ENCODE measurements at places on chromosomes 5 and 9.

DNA sequence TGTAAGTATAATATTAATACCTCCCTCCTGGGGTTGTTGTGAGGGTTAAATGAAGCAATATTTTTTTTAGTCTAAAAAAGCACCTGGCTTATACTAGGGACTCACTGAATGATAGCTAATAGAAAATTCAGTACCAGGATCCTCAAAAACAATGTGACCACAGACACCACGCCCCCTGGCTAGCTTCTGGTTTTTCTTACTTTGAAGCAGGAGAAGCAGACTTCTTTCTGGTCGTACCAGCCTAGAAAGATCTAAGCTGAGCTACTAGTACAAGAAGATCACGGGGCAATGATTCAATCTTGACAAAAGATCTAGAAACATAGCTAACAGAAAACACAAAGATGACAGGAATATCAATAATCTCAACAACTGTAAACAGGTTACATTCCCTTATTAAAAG, 218.5 kb upstream of the SLC30A5 start:
- peak; percentile 54 for DNase-seq

DNA sequence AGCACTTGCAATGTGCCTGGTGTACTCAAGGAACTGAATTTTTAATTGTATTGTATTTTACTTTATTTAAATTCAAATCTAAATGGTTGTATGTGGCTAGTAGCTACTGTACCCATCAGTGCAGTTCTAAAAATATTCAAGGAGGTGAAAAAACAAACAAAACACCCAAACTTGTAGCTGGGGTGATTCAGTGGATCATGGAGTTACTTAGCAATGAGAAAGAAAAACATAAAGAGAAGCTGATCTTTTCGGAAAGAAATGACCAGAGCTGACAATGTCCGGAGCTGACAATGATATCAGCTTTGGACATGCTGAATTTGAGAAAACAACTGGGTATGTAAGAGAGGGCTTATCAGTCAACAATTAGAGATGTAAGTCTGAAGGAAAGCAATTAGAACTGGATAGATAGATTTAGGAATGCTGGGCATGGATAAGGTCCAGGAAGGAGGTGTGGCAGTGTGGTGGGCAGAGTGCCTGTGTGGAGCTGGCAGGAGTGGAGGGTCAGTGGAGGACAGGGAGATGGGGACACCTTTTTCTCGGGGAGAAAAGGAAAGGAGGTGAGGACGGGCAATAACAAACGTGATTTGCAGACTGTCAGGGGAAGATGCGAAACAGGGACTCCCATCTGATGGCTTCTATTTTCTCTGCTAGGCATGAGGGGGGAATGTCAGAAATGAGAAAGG, 113.2 kb downstream of the DCP2 start:
- DNase-seq = no peak

GRCh38 chr9:126758916-126759585, 45.8 kb upstream of the ZBTB43 start:
- no peak for DNase-seq

GRCh38 chr5:151682240-151682639, 4.5 kb downstream of the SPARC start:
- no peak for DNase-seq

GRCh38 chr9:126550891-126551351, 62.8 kb upstream of the LMX1B start:
- no peak for DNase-seq

GRCh38 chr9:715300-715699, 126.2 kb upstream of the DMRT1 start:
- no peak for DNase-seq

GRCh38 chr9:133680250-133680975, 44.2 kb downstream of the DBH start:
- DNase-seq = no peak

GRCh38 chr9:79707589-79707988, 135.8 kb downstream of the TLE4 start:
- no peak for DNase-seq

GRCh38 chr9:71036501-71036900, 84.9 kb downstream of the TRPM3 start:
- no peak for DNase-seq

GRCh38 chr5:126659805-126660482, 59.2 kb downstream of the PHAX start:
- DNase-seq = no peak

GRCh38 chr5:74044936-74045335, 418.9 kb downstream of the ARHGEF28 start:
- no peak for DNase-seq

- no peak for DNase-seq
These were observed 248.6 kb downstream of the RFX3 start for GRCh38 chr9:3277200-3277599.

- no peak for DNase-seq
These were observed 28.7 kb downstream of the DNAJC21 start for GRCh38 chr5:34957857-34958690.

DNA sequence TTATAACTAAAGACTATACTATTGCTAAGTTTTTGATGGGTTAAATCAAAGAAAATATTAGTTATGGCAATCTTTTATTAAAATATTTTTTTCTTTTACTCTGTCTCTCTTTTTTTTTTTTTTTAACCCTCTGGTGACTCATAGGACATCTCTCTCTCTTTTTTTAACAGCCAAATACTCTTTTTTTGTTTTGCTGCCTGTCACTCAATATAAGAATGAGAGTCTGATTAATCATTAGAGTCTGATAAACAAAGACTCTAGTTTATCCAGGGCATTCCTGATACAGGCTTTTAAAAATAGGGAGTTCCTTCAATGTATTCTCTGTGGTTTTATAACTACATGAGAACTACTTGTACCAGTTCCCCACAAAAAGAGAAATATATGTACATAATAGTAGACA, 77.3 kb downstream of the SLC38A9 start:
- DNase-seq = no peak

- no peak for DNase-seq
These were observed 144.8 kb downstream of the NR3C1 start for GRCh38 chr5:143258559-143259253.

GRCh38 chr9:124869986-124870560, 8.1 kb downstream of the ARPC5L start:
- DNase-seq = peak; percentile 73

GRCh38 chr9:1051210-1051583, 1.0 kb downstream of the DMRT2 start:
- no peak for DNase-seq

- DNase-seq = peak; percentile 30
These were observed 439 bp downstream of the SSBP2 start for GRCh38 chr5:81750308-81751008.

- no peak for DNase-seq
These were observed 17.9 kb downstream of the CCDC171 start for GRCh38 chr9:15570769-15571168.

- DNase-seq = no peak
These were observed 106.0 kb upstream of the NMUR2 start for GRCh38 chr5:152511120-152511519.

DNA sequence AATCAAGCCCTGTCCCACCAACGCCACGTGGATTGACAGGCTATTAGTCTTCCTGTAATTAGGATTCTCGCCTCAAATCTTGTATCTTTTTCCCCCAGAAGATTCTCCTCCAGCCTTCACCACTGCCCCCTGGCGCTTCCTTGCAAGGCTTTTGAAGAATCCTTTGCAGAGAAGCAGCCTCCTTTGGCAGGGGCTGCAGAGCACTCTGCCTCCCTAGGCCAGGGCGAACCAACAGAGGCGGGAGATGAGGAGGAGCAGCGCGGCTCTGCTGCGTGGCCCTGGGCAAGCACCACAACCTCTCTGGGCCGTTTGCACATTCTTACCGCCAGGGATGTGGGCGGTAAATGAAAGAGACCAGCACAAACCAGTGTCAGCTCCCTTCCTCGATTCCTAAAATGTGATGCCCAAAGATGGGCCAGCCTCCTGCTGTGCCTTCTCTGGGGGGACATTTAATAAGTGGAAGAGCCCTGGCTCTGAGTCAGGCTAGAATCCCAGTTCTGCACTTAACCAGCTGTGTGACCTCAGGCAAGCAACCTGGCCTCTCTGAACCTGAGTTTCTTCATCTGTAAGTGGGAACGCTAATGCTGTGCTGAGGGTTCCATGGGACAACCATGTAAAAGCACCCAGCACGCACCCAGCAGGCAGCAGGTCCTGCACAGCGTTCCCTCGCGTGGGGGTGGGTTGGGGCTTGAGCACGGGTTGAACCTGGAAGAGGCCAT, 128.6 kb downstream of the KCNIP1 start:
- DNase-seq = no peak

DNA sequence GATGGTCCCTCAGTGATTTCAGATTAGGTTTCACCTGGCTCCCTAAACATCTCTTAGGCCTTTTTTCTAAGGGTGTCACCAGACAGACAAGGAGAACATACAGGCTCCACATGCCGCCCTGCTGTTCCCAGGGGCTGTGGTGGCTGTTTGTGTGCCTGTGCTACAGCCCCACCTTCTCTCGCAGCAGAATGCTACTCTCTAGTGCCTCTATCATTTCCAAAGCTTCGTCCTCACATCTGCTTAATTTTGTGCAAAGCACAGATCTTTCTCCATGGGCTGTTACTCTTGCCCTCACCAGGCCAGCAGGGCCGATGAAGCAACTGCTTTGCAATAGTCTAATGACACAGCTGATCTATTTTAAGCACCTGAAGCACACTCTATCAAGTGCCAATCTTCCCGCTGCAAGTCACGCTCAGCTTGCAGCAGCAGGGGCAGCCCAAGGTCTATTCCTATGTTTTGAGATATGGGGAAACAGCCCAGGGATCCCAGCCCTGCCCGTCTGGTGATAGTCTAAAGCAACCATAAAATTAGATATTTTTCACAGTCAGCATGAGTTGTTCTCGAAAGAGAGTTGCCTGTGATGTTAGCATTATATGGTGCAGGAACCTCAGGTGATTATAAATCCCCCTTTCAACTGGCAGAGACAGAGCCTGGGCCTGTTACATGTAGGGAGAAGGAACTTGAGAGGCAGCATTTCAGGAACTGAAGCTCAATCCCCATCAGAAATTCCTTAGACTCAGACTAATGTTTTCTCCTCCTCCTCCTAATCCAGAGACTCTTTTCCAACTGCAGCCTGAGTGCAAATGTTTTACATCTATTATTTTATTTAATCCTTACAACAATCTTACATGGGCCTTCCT, 12.7 kb downstream of the ABLIM3 start:
- no peak for DNase-seq

DNA sequence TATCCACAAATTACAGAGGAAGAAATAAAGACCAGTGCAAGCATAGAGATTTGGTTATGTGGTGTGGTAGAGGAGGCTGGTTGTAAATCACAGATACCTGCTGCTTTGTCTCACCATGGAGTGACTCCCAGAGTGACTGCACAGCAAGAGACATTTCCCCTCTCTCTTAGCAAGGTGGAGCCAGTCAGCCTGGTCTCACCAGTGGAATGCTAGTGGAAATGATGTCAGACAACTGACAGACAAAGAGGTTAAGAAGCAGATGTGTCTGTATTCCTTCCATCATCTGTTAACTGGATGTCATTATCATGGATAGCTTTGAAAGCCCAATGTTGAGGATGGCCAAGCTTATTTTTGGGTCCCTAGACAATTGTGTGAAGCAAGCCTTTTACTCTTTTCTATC, 509.4 kb upstream of the SEMA6A start:
- no peak for DNase-seq

- no peak for DNase-seq
These were observed 274.2 kb upstream of the TARS1 start for GRCh38 chr5:33166522-33166921.

GRCh38 chr9:14127656-14128055, 186.3 kb downstream of the NFIB start:
- DNase-seq = no peak

DNA sequence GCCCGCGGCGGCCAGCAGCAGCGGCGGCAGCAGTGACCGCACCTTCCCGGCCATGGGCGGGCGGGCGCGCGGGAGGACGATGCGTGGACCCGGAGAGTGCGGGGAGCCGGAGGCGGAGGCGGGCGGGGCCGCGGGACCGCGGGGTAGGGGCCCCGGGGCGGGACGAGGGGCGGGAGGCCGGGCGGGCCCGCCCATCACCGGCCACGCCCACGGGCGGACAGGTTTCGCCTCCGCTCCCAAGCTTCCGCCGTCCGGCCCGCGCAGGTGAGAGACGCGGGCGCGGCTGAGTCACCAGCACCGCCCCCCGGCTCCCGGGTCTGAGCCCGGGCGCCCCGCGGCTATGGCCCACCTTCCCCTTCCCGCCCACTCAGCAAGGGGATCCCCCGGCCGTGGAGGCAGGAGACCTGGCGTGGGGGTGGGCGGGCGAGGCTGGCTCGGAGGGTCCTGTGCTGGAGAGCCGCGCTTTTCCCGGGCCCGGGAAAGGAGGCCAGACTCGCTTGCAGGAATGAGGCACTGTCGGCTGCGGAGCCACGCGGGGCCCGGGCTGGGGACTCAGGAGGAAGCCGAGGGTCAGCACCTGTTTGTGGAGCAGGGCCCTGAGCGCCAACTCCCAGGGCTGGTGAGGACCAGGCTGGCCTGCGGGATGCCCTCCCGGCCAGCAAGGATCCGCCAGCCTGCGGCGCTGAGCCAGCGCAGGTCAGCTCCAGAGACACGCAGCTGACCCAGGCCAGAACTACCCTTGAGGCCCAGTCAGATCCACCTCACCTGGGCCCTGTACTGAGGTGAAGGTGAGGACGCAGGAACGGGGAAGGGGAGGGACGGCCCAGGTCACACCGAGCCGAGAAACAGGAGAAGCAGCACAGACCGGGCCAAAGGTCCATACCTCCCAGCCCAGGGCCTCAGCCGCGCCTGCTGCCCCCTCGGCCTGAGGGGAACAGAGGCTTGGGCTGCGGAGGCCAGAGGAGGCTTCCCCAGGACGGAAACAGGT, at the start of gene ENTPD2:
ENTPD2 (minus strand) TSS at position 118 of the 988 bp plus-strand sequence; CDS start at position 54, 64 bp downstream.
- DNase-seq = peak; percentile 42

GRCh38 chr9:14135421-14135820, 178.5 kb downstream of the NFIB start:
- DNase-seq = no peak

All from T-cell (primary cell).